Fibroblast of skin of back (primary cell): ENCODE measurements at places on chromosomes 16 and 17.

DNA sequence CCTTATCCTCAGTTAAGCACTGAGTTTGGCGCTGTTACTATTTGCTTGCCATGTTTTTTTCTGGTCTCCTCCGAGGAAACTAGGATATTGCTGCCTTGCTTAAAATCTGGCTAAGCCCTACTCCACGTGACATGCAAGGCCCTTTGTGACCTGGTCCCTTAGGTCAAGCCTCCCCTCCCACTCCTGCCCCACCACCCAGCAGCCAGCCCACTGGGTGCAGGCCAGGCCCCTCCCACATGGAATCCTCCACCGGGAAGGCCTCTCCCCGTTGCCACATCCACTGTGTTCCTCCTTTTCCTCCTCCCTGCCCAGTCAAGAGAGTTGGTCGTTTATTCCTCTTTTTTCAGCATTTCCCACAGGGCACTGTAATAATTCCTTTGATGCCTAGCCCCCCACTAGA is 16.2 kb downstream of the PSMD3 start:
- no peak for DNase-seq

DNA sequence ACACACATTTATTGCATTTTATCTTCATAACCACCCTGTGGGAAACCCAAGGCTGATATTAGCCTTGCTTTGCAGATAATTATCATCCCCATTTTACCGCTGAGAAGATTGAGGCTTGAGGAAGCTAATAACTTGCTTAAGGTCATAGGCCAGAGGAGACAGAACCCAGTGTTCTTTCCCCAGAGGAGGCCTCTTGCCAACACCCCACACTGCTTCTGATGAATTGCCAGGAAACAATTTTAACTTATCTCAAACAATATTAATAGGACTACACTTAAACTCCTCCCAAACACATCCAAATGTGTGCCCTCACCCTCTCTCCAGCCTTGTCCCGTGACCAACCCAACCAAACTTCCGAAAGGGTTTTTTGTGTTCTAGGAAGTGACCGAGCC is 2.1 kb upstream of the SPG7 start:
- DNase-seq, result no peak

DNA sequence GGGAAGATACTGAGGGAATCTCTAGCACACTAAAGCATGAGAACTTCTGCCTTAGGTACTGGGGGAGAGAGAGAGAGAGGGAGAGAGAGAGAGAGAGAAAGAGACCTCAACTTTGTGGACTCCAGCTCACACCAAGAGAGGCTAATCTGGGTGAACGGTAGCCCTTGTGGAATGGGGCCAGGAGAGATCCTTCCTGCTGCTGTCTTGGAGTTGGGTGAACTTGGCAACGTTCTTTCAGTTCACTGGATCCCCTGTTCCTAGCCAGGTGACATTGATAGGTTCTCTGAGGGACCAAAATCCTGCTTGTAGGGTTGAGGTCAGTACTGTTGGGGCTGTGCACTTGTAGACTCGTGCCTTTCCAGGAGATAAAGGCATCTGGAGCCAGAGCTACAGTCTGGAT is 26.5 kb upstream of the WFIKKN2 start:
- DNase-seq, result no peak

DNA sequence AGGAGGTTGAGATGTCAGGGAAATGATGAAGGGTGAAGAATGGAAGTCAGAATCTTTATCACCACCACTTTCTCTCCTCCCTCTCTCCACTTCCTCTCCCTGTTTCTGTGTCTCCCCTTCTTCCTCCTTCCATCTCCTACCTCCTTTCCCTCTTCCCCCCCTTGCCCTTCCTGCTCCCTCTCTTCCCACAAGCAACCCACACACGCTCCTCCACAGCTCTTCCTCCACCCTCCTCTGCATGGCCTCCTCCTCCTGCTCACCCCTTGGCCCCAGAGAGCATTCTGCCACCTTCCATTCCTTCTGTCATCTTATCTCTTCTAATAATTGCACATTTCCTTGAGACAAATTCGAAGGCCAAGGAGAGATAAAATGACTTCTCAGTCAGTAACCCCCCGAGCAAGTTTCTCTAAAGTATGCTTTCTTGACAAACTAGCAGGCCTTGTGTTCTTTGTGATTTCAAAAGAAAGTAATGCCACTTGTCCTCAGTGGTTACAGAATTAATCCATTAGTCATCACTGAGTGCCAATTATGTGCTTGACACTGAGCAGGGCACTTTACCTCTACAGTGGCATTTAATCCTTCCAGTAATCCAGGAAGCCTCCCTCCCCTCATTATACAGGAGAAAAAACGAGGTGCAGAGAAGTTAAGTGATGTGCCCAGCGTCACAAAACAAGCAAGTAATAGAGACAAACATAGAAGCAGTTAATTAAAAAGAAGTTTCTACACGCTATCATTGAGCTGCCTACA is 72.3 kb upstream of the CCL1 start:
- DNase-seq, result no peak

DNA sequence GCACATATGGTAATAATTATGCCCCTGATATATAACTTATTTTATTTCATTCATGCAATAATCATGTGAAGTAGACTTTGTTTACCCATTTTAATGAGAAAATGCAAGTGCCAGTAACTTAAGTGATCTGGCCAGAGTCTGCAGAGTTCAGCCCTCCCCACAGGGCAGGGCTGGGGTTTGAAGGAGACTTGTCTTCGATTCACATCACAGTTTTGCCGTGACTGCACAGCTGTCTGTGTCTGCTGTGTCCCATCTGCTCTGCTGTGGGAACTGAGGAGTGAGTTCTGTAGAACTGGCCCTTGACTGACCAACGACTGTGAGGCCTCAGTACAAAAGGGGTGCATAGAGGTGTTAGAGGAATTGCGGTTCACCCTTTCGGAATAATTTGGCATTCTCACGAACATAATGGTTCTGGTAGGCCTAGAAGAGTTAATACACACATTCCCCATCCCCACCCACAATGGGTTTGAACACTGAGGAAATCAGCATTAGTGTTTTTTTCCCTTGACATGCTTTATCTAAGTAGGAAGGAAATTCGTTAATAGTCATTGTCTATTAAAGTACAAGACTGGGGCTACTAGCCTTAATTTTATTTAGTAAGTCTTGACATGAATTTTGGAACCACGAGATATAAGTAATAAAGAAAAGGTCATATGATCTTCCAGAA is 113.6 kb upstream of the MON1B start:
- no peak for DNase-seq

- DNase-seq, result no peak
Observed at GRCh38 chr17:6361733-6362132, 73.2 kb downstream of the AIPL1 start.

GRCh38 chr17:61200339-61200715 is 199.3 kb upstream of the TBX2 start:
- no peak for DNase-seq

DNA sequence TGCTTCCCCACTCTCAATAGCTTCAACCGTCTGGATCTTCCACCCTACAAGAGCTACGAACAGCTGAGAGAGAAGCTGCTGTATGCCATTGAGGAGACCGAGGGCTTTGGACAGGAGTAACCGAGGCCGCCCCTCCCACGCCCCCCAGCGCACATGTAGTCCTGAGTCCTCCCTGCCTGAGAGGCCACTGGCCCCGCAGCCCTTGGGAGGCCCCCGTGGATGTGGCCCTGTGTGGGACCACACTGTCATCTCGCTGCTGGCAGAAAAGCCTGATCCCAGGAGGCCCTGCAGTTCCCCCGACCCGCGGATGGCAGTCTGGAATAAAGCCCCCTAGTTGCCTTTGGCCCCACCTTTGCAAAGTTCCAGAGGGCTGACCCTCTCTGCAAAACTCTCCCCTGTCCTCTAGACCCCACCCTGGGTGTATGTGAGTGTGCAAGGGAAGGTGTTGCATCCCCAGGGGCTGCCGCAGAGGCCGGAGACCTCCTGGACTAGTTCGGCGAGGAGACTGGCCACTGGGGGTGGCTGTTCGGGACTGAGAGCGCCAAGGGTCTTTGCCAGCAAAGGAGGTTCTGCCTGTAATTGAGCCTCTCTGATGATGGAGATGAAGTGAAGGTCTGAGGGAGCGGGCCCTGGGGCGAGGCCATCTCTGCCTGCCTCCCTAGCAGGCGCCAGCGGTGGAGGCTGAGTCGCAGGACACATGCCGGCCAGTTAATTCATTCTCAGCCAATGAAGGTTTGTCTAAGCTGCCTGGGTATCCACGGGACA is 11.1 kb upstream of the CLEC18A start:
- DNase-seq, result no peak

GRCh38 chr16:29900102-29900887 is at the start of gene ASPHD1:
Gene ASPHD1 (plus strand): TSS chr16:29900488. CDS start chr16:29900972, 484 bp downstream.
- DNase-seq, result peak; percentile 85

DNA sequence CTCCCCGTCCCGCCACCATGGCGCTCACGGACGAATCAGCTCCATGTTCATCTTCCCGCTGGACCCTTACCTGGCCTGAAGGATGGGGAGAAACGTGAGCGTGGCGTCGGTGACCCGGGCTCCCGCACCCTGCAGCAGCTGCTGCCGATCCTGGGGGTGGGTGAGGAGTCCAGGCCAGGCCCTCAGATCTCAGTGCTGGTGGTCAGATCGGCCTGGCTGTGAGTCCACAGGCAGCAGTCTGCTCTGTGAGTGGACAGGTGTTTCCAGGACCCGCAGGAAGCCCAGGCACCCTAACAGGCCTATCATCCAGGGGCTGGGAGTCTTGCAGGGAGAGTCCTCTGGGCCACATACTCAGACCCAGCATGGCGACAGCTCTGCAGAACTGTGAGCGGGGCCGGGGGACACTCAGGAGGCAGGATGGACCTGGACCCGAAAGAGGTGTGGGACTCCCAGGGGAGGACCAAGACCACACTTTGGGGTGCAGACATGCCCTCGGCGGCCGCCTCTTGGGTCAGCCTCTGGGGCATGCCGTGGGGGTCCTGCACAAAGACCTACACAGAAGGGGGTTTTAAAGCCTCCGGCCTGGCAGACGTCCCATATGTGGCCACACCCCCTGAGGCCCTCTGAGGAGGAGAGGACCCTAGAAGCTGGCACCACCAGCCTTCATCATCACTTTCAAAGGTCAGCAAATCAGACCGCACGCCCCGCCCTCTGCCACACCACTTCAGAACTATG is 27.2 kb upstream of the ZNF469 start:
- no peak for DNase-seq

GRCh38 chr17:76379275-76379641 is 5.2 kb upstream of the SPHK1 start:
- no peak for DNase-seq

DNA sequence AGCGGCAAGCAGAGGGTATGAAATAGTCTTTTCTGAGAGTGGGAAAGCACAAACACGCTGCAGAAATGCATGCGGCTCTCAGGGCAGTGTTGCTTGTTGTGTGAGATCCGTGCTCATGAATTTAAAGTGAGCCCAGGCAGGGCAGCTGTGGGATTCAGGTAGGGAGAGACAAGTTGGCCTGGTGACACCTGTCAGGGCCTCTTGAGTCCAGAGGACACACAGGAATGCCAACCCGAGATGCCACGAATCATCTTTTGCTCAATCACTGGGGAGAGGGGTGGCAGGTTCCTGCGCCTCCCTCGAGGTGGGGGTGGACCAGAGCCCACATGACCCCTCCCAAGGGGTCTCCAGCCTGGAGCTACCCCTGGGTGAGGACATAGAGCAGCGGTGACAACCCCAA is 211.9 kb downstream of the GSG1L start:
- DNase-seq, result no peak

DNA sequence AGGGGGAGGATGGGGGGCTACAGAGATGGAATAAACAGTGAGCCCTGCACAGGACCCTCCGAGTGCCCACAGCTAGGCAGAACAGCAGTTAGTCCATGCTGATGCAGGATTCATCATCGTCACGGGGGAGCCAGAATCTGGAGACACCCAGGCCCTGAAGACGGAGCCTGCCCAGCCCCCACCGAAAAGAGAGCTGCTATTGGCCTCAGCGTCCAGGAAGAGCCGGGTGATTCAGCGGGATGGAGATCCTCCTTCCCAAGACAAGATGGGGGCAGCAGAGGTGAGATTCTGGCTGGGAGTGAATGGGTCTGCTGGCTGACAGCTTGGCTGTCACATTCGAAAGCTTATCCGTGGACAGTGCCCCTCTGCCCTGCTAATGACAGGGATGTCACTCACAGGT is 133.6 kb upstream of the CRHR1 start:
- no peak for DNase-seq

- DNase-seq, result no peak
Observed at GRCh38 chr16:56947604-56947995, 14.2 kb upstream of the CETP start.

GRCh38 chr17:75096082-75096625 is 8.4 kb downstream of the SLC16A5 start:
- DNase-seq, result peak; percentile 80

DNA sequence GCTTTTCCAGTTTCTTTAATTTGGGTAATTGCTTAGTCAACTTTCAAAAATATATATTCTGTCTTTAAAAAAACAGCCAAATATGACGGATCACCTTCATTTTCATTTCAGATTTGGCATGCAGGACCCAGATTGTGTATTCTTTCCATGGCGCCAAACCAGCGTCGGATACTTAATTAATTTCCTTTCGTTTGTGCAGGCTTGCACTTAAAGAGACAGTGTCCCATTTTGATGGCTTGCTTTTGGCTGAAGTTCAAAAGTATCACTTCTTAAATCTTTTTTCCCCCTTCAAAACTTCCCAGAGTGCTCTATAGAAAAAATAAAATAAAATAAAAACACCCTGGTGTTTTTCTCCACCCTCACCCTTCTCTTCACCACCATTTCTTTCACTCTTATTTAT is 394.5 kb upstream of the SOX9 start:
- no peak for DNase-seq

- DNase-seq, result peak; percentile 47
Observed at GRCh38 chr17:75240394-75241142, 20.8 kb downstream of the GGA3 start.

DNA sequence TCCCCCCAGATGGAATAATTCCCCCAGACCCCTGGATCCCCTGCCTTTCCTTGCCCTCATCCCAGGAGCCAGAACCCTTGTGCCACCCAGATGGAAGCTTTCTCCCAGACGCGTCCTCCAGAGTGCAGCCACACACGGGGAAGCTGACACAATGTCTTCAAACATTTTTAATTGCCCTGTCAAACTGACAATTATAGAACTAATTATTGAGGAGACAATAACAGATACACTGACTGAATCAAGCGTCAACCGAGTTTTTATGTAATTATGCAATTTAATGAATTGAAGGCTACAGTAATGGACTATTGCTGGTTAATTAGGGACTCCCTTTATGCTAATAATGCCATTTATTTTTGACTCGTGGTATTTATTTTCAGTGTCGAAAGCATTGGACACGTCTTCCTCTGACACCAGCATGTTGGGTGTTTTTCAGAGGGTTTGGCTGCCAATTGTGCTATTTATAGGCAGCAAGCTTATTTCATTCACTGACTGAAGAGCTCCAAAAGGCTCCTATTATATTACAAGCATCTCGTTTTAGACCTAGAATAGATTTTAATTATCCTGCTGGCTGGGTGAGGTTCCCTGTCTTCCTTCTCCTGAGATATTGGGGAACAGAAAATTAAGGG is 298.2 kb upstream of the C16orf82 start:
- DNase-seq, result no peak

- no peak for DNase-seq
Observed at GRCh38 chr16:2341456-2342447, 1.2 kb upstream of the ABCA3 start.

- DNase-seq, result no peak
Observed at GRCh38 chr17:17107281-17107680, 65.0 kb downstream of the MPRIP start.

GRCh38 chr17:60333628-60334031 is 58.3 kb downstream of the USP32 start:
- no peak for DNase-seq

GRCh38 chr17:30203471-30203981 is 32.0 kb downstream of the SLC6A4 start:
- DNase-seq, result no peak

GRCh38 chr16:86814256-86814655 is 235.9 kb downstream of the FOXL1 start:
- DNase-seq, result no peak
